ENCODE measurements at places on chromosomes 11 and 22.
A peak's percentile ranks its signal among the peaks of the same experiment; 100 is the strongest.

GRCh38 chr11:100761841-100762240 lies 74.8 kb downstream of the ARHGAP42 start:
- DNase-seq, result no peak

- DNase-seq, result no peak
These were observed 49.9 kb downstream of the AHNAK start for GRCh38 chr11:62496676-62497075.

- no peak for DNase-seq
These were observed 4.9 kb downstream of the MMP13 start for GRCh38 chr11:102950622-102951081.

- no peak for DNase-seq
These were observed 17.2 kb downstream of the TOB2 start for GRCh38 chr22:41429232-41429950.

DNA sequence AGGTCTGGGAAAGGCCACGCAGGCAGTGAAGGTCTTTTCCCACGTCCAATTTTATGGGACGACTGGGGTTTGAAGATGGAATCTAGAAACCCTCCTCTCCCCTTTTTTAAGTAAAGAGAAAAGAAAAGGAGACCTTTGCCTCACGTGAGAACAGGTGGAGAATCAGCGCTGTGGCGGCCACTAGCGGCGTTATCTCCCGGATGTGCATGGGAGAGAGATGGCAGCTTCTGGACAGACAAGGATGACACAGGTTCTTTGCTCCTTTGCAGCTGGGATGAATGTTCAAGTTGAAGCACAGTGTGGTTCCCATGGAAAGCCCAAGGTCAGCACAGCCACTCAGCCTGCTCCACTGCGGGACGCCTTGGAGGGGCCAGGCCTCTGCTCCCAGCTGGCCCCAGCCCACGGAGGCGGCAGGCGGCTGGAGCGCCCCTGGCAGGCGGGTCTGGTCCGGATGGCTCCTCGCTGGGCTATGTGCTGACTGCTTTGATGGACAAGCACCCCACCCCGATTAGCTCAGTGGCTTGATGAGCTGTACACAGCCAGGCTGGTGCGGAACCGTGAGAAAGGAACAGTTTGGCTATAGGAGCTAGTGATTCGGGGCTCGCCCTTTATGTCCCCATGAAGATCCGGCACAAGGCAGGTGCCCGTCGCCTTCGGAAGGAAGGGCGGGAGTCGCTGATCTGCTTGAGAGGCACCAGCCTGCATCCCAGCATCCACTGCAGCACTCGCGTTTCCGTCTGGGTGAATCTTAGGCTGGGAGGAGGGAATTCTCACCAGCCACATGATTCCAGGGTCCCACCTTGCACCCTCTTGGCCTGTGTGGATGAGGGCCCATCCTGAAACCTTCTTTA lies 14.5 kb upstream of the BID start:
- DNase-seq, result no peak

DNA sequence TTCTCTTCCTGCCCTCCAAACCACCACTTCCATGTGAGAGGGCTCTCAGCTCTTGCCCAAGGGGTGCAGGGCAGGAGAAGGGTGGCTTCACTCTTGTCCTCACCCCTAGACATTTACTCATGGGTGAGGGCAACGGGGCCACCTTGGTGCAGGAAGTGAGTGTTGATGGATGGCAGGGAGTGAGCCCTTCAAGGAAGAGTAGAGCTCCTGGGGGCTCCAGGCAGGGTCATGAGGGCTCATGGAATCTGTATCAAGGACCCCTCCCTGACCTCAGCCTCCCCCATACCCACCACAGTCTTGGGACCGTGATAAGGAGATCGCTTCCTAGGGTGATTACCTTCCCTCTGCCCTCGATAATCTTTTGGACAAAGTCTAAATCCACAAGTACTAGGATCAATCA lies 37.8 kb downstream of the TSPAN18 start:
- no peak for DNase-seq

- DNase-seq, result no peak
These were observed 12.3 kb downstream of the RELT start for GRCh38 chr11:73388265-73389133.

- DNase-seq, result no peak
These were observed 49.9 kb downstream of the TSPAN18 start for GRCh38 chr11:44776551-44777208.

DNA sequence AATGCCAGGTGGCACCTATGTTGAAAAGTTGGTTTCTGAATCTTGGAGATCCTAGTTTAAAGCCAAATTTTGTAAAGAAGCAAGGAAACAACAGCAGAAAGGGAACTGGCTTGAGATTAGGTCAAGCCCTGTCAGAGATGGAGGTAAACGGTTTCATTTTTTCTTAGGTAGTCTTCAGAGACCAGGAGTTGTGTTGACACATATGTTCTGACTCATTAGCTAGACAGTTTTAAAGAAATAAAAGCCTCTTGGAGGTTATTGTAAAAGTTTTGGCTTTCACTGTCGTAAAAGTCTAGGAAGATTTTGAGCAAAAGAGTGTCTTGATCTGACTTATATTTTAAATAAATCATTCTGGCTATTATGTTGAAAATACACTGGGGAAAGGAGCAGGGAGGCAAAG lies 151.5 kb upstream of the CTSC start:
- DNase-seq, result no peak

DNA sequence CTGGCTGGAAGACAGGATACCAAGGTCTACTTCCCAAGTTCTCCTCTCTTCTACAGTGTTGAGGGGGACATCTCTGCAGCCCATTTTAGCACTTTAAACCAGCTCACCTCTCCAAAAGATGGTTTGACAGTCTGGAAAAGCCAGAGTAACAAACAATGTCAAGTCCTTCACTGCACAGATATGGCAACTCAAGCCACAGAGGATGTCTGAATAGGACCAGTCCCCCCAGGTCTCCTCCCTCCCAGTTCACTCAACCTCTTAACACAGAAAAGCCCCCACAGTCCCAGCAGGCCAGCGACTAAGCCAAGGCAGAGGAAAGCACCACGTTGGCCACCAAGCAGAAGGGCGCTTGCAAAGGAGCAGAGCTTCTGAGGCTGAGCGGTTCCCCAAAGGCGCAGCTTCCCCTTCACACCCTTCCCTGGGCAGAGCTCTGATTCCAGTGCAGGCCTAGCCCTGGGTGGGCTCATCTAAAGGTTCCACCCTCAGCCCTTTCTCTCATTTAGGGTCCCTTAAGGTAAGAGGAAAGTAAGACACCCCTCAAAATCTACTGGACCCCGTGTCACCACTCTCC lies 62.7 kb downstream of the PAK1 start:
- DNase-seq, result peak; percentile 7

DNA sequence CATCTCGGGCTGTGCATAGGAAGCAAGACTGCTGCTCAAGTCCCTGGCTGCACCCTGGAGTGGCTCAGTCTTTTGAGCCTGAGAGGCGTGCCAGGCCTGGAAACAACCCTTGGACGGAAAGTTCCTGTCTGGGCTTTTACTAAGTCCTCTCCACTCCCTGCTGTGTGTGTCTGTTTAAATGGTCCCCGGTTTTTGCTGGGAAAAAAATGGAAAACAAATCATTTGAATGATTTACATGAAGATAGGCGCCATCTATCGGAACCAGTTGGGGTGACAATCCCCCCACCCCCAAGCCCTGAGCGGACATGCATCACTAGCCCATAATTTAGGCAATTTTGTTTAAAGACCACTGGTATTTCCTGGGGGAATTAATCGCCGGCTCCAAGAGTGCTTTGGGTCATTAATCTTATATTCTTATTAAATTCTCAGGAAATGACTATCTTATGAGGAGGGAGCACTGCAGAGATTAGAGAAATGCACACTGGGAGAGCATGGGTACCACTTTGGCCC lies 2.7 kb upstream of the GAB2 start:
- peak; percentile 36 for DNase-seq

DNA sequence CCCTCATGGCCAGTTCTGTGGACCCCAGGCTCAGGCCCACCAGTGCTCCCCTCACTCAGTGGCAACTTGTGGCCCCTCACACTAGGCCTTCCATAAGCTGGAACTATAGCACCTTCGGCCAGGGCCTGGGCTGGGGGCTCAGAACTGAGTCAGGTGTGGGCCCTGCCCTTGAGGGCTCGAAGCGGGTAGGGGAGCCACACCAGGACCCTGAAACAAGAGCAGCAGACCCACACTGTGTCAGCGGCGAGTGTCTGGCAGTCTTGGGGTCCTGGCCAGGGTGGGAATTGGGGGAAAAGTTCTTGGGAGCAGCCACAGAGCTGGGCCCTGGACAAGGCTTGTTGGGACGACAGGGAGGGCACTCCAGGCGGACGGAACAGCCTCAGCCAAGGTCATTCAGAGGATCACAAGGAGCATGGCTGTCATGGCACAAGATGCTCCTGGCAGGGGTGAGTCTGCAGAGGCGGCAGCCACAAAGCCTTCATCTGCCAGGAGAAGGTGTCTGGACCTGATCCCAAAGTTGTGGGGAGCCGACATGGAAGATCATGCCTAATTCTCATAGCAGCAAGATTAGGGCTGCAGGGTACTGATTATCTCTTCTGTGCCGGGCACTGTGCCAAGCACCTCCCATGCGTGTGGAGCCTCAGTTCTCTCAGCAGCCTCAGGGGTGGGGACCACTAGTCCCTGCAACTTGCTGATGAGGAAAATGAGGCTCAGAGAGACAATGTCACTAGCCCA lies 50.7 kb downstream of the SHISAL1 start:
- DNase-seq, result no peak

DNA sequence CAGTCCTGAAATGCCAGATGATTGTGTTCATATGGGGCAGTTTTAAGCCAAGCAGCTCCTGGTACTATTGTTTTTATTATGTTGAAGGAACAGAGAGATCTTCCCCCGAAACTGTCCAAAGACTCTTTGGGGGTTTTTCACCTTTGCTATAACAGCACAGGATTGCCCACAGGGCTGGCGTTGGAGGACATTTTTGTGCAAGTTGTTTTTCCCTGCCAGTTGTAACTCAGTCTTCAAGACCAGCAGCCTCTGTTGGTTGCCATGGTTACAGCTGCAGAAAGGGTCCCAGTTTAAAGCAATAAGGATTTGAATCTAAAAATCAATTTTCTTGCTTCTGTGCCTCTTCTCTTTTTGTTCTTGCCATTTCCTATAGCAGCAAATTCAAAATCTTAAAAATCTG lies 45.4 kb upstream of the YWHAH start:
- no peak for DNase-seq

GRCh38 chr11:70661761-70662501 lies 263.6 kb downstream of the CTTN start:
- DNase-seq, result no peak

DNA sequence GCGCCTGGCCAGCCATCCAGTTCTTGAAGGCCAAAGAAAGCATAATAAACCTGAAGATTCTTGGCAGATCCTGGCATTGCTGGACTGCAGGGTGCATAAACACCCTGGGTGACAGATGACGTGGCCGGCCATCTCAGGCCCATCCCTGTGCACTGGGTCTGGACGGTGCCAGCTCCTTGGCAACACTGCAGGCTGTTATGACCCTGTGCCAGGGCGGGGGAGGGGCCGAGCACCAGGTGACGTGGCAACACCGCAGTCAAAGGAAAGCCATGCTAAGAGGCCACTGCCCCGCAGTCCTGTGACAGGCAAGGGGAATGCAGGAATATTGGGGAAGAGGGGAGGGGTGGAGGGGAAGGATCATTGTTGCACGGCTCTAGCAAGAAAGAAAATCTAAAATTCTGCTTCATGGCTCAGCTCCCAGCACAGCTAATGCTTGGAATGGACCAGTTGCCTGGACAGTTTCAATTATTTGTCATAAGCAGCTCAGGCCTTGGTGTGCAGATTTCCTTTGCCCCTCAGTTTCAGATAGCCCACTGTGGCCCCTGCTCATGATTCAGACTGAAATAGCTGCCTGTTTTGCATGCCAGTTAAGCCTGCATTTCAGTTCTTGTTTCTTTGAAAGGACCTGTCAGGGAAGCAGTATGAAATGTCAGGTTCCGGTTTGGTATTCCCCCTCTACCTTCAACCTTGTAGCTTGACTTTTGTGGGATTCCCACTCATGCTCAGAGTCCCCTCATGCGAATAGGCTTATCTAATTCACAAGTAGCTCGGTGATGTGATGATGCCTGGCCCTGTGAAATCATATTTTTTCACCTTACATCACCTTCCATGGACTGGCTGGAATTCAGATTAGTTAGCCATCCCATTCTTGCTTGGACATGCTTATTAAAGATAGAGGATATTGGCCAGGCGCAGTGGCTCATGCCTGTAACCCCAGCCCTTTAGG lies 29.7 kb upstream of the DDX6 start:
- no peak for DNase-seq

DNA sequence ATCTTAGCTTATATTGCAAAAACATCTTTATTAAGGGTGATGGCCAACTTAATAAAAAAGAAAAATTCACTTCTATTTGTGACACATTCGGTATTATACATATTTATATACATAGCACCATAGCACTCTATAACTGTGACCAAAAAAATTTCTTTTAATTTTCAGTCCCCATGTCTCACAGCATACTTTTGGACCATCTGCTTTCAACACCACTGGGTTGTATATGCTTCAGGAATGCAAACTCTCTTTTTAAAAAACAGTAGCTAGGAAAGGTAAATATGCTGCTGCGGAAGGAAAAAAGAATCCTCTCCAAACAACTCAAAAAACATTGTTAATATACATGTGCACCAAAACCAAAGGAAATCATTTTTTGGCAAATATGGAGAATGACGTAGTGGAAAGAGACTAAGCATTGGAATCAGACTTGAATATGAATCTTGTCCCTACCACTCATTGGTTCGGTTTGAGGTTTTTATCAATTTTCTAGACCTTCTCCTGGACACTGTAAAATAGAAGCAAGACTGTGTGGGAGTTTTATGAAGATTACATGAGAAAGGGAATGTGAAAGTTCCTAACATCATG lies 227.9 kb downstream of the BLID start:
- no peak for DNase-seq

- DNase-seq, result no peak
These were observed 8.2 kb downstream of the GGT5 start for GRCh38 chr22:24236656-24237055.

DNA sequence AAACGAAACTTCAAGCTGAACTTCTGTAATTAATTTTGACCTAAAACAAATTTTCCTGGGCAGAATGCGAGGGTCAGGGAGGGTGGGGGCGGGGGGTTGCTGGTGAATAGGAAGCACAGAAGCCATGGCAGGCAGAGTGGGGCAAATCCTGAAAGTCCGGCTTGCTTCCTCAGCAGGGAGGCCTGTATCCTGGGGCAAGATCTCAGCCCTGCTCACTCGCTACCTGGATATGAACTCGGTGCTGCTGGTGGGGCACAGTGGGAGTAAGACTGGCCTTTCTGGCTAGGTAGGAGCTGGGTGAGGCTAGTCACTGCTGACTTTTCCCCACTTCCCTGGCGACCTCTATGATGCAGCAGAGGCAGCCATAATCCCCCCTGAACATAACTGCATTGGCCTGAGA lies 168.9 kb upstream of the CHORDC1 start:
- no peak for DNase-seq

- no peak for DNase-seq
These were observed 28.6 kb downstream of the SNAP29 start for GRCh38 chr22:20887375-20887774.

DNA sequence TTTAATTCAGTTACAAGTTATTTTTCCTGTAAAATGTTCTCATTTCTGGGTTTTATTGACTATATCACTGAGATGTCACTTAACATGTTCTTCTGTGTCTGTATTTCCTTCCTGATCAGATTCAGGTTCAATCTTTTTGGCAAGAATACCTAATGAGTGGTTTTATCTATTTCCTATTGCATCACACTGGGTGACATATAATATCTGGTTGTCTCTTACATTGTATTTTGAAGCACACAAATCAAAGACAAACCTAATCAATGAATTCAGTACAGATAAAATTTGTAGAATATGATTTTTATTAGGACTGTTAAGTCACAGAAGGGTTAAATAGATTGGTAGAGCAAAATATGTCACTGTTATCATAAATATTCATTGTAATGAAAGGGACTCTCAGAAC lies 60.4 kb downstream of the BCL2L13 start:
- DNase-seq, result no peak
